Heart left ventricle (tissue), 16 donors: ENCODE measurements at places on chromosomes 16 and 17.

- DNase-seq: no peak
These were observed 68.1 kb downstream of the TMEM132E start for GRCh38 chr17:34647511-34647910.

GRCh38 chr17:57160624-57161023 is 75.6 kb downstream of the AKAP1 start:
- DNase-seq: no peak

DNA sequence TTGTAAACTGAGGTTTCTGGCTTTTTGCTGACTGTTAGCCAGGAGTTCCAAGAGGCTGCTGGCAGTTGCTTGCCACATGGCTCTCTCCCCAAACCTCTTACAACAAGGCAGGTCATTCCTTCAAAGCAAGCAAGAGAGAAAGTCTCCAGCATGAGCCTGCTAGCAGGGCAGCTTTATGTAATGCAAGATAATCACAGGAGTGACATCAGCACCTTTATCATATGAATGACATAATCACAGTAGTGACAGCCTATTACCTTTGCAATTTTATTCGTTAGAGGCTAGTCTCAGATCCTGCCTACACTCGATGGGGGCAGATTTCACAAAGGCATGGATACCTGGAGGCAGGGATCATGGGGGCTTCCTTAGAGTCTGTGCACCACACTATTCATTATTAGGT is 79.5 kb upstream of the KCNJ16 start:
- DNase-seq: no peak

DNA sequence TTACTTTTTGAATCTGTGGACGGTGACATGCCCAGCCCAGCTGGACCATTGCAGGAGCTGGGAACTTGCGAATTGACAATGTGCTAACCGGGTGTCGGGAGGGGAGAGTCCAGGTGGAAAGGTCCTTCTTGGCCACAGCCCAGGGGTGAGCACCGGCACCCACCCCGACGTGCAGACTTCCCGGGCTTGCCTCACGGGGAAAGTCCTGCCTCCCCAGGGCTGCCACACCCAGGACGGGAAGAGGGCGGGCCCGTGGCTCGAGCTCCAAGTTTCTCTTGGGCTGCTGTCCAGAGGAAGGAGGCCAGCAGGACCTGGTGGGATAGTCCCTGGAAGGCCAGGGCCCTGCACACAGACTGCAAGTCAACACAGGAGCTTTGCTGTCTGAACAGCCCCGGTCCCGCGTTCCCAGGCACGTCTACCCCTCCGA is 17.7 kb downstream of the CARD14 start:
- DNase-seq: peak; percentile 72

DNA sequence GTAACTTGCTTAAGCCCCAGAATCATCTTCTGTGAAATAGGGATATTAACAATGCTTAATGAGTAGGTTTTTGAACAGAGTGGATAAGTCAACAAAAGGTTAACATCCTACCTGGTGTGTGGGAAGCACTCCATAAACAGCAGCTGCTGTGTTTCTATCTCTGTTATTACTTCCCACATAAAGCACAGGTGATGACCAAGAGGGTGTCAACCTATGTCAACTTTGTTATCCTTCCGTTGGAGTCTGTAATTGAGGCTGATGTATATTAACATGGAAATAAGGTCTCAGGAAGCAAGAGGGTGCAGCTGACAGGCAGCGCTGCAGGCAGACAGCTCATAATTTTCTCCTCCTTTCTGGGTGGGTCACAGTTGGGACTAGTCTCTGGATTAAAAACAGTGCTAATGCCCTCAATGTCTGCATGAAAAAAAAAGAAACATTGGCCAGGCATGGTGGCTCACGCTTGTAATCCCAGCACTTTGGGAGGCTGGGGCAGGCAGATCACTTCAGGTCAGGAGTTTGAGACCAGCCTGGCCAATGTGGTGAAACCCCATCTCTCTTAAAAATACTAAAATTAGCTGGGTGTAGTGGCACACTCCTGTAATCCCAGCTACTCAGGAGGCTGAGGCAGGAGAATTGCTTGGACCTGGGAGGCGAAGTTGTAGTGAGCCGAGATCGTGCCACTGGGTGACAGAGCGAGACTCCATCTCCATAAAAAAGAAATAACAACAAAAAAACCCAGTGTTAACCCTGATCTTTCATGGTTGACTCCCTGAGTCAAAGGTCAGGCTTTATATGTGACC is 269.6 kb downstream of the SNX29 start:
- DNase-seq: no peak

GRCh38 chr16:87308826-87309225 is 8.4 kb downstream of the C16orf95 start:
- no peak for DNase-seq

DNA sequence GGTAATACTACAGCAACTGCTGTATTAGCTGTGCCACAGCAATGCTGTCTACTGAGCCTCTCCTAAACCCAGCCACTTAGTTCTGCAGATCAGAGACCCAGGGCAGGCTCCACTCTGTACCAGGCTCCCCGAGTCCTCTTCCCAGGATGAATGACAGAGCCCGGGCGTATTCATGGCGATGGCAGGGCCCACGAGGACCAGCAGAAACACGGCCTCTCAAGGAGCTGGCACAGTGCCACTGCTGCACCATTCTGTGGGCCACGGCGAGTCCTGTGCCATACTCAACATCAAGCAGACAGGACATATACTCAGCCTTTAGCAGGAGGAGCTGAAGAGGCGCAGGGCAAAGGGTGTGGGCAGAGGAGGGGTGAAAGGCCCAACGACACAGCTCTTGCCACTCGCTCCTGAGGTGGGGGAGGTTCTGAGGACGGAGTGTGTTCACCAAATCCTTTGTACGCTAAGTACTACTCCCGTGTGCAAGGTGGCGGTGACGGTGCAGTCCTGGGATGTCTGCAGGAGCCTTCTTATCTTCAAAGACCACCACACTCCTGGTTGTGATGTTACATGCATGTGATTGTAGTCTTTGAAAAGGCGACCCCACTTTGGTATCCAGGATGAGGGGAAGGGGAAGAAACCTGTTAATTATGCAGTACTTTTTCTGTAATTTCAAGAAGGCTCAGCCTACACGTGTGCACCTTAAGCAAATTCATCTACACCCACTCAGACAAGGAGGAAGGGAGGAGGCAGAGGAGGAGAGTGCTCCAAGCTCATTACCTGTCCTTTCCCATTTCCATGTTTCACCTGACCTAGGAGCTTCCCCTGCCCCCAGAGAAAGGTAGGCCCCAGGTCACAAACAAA is 98.0 kb downstream of the AMFR start:
- no peak for DNase-seq

- no peak for DNase-seq
These were observed 306.0 kb downstream of the FOXL1 start for GRCh38 chr16:86884390-86884650.

DNA sequence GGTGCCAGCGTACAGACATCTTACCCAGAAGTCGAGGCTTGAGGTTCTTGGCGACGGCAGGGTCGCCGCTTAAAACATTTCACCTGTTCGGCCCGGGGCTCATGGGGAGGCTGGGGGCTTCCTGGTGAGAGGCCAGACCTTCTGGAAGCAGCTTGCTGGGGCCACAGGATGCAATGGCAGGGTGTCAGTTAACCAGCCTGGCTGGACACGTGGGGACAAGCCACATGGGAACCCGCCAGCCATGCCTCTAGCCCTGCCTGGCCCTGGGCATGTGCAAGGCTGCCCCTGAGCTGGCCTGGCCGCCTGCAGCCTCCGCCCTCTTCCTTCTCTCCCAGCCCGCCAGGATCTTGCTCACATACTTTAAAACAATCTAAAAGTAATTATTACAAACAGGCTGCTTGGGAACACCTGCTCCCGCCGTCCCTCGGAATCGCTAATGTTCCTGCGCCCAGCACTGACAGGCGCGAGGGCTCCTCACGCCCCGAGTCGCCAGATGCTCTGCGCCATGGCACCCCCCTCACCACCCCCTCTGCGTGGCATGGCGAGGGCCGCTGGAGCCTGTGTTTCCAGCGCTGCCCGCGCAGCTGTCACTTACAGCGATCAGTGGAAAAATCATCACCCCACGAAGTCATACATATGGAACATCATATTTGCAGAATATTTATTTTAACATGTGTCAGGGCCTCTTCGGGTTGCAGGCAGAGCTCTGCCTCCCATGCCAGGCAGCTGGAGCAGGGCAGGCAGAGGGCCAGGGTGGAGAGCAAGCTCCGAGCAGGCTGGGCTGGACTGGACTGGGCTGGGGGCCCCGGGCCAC is 188.7 kb upstream of the GSE1 start:
- DNase-seq: no peak

DNA sequence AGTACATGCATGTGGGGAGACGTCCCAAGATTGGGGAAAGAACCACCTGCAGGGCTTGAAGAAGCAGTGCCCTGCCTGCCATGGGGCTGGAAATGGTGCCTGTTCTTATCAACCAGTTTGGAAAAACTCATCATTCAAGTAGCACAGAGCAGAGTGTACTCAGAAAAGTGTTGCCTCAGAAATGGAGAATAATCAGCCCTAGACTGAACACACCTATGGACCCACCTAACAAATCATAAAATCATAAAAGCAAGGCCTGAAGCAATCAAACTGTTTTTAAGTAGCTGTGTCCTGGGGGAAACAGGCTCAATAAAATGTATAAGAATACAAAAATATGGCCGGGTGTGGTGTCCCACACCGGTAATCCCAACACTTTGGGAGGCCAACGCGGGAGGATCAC is 11.2 kb downstream of the QRICH2 start:
- DNase-seq: no peak

DNA sequence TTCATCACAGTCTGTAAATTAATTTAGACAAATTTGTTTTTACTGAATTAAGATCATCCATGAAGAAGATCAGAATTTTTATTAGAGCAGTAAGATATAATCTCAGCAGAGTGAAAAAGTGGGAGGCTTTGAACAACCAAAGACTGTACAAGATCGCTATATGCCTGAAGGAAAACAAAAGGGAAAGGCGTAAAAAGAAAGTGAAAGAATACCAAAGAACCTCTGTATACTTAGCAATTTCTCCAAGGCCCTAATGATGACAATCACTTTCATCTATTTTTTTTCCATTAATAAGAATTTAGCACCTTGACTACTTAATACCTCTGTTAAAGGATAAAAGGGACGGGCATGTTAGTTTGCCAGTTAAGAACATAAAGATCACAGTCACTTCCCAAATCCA is 38.6 kb upstream of the ABCA10 start:
- no peak for DNase-seq

- peak; percentile 42 for DNase-seq
These were observed 10.2 kb upstream of the FOXF1 start for GRCh38 chr16:86499889-86500707.

GRCh38 chr16:17829811-17830210 is 359.1 kb upstream of the XYLT1 start:
- DNase-seq: no peak

DNA sequence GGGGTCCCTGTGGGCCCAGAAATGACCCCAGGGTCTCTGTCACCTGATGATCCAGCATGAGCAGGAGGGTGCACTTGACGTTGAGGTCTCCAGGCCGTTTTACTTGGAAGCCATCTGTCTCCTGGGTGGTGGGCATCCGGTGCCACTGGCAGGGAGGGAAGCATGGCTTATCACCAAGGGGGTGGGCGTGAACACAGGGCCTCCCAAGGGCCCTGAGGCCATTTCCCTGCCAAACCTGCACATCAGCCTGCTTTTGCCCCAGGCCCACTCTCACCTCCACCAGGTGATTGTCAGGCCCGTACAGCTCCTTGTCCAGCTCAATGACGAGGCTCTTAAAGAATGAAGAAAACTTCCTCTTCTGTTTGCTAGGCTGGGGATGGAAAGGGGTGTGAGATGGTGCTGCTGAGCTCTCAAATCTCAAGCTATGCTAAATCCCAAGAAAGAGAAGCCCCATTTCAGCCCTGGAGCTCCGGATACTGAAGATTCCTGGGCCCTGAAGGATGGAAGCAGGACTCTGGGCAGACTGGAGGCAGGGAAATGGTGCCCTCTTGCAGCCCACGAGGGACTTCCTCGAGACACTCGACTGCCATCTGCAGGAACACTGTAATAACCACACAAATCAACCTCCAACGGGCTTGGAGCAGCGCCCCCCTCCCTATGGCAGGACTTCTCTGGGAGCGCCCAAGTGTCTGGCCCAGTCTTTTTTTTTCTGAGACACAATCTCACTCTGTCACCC is 7.1 kb upstream of the FTSJ3 start:
- DNase-seq: no peak

- DNase-seq: no peak
These were observed 103.3 kb downstream of the GNAO1 start for GRCh38 chr16:56294579-56294978.

- DNase-seq: no peak
These were observed 19.6 kb upstream of the CCL1 start for GRCh38 chr17:34382621-34383124.

DNA sequence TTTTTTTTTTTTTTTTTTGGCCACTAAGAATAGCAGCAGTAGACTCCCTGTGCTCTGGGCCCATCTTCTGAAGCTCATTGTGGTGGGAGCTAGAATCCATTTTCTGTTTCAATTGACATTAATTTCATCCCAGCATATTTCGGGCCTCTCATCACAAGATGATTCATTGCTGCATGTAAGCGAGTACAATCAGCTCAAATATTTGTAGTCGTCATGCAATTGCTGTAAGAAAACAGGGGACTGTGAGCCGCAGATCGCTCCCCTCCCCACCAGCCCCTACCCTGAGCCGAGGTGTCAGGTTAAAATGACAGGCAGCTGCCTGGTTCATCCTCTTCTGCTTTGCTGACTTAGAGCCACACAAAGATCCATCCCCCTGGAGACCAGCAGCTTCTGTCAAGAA is 358.8 kb upstream of the CDH5 start:
- DNase-seq: no peak

- DNase-seq: no peak
These were observed 77.8 kb upstream of the NOL11 start for GRCh38 chr17:67639979-67640378.

- peak; percentile 58 for DNase-seq
These were observed 15.4 kb downstream of the ARL2BP start for GRCh38 chr16:57260294-57260929.

GRCh38 chr17:80316431-80316830 is 55.8 kb downstream of the RNF213 start:
- DNase-seq: no peak

DNA sequence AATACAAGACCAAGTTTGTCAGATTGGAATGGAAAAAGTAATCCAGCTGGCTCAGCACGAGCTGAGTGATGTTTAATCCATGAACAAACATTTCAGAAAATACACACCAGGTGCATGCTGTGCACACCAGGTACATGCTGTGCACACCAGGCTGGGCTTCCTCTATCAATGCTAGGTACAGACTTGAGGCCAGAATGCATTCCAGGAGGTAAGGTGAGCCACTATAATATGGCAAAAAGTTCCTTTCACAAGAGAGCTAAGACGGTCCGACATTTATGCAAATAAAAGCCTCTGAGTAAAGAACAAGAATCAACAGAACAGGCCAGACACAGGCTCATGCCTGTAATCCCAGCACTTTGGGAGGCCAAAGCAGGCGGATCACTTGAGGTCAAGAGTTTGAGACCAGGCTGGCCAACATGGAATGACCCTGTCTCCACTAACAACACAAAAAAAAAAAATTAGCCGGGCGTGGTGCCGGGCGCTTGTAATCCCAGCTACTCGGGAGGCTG is 128.2 kb downstream of the ZNF778 start:
- DNase-seq: no peak

- peak; percentile 75 for DNase-seq
These were observed 190.9 kb downstream of the RAB11FIP4 start for GRCh38 chr17:31582151-31582907.
